ENCODE measurements at places on chromosomes 5 and 9. TPM values are rescaled to one million over a fixed set of nuclear protein-coding genes. Genes with fewer than 3 reads are reported as not detected.

PCDHA8 gene
- total RNA-seq, result not detected

PLCXD3 gene
- under 0.01 TPM for total RNA-seq

IFNA2 gene
- not detected for total RNA-seq

PKD2L2 gene
- total RNA-seq, result not detected

IL31RA gene
- total RNA-seq, result 1.0 TPM

GARIN3 gene
- total RNA-seq, result not detected

GNAQ gene
- total RNA-seq, result 65.6 TPM

CARTPT gene
- total RNA-seq, result not detected

SHISAL2B gene
- total RNA-seq, result not detected

SOX30 gene
- 0.17 TPM for total RNA-seq

TGFBI gene
- total RNA-seq, result 468 TPM

PCDHGA3 gene
- 1.0 TPM for total RNA-seq

UGCG gene
- total RNA-seq, result 699 TPM

EPB41L4A gene
- total RNA-seq, result 26.1 TPM

FAT2 gene
- 0.17 TPM for total RNA-seq

IFNW1 gene
- total RNA-seq, result not detected

ARID3C gene
- total RNA-seq, result not detected
